ENCODE measurements at places on chromosomes 7 and 10.

DNA sequence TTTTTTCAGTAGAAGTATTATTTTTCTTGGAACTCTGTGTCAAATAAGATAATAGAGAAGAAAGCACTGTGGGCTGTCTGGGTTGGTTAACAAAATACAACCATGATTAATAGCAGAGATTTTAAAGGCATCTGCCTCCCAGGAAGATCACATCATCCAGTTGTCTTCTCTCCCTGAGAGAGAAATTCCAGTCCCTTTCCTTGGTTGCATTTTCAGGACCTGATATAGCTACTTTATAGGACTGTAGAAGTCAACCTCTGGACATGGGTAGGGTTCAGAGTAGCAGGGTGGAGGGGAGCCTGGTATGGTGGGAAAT, 309.9 kb upstream of the IGFBP3 start:
- DNase-seq: no peak

DNA sequence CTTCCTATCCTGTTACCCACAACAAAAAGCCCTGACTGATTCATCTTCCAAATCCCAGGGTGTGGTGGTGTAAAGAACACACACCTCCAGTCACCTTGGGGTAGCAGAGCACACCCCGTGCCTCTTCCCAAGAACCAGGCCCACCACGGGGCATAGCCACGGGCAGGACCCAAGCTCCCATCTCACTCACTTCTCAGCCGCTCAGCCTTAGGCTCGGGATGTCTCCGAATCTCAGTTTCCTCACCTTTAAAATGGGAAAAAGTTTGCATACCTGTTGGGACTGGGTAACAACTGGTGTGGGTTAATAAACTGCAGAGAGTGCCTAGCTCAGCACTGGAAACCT, 139.0 kb downstream of the FGFR2 start:
- no peak for DNase-seq

- no peak for DNase-seq
Observed at GRCh38 chr10:118914629-118915028, 114.9 kb upstream of the NANOS1 start.

GRCh38 chr7:91066627-91067026, 197.6 kb upstream of the FZD1 start:
- no peak for DNase-seq

DNA sequence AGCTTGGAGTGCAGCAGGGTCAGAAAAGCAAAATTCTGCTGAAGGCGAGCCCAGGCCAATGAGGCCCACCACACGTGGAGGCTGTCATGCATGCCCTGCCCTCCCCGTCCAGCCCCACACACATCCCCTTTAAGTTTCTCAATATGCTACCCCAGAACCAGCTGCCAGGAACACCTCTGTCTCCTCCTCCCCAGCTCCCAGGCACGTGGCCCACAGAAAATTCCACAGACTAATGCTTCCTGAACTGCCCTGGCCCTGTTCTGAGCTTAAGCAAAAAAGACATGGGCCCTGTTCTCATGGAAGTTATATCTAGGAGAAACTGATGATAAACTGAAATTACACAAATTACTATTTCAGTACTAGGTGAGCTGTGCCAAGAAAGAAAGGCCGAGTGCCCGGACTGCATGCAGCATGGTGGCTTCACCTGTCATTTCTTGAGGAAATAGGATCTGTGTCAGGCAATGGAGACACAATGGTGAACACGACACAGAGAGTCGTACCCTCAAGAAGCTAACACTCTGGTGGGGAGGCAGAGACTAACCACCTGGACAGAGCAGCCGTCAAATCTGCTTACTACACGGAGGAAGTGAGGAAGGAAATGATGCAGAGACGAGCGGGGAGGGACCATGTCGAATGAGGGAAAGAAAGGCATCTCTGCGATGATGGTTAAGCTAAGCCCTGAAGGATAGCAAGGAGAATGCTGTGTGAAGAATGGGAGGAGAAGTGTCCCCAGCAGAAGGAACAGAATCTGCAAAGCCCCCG, 44.5 kb downstream of the PODXL start:
- DNase-seq: no peak

GRCh38 chr10:96334616-96335526, 23.9 kb downstream of the OPALIN start:
- DNase-seq: no peak

- no peak for DNase-seq
Observed at GRCh38 chr7:28711114-28711513, 247.0 kb downstream of the TRIL start.

GRCh38 chr10:69353977-69354635, 62.6 kb downstream of the TACR2 start:
- no peak for DNase-seq

DNA sequence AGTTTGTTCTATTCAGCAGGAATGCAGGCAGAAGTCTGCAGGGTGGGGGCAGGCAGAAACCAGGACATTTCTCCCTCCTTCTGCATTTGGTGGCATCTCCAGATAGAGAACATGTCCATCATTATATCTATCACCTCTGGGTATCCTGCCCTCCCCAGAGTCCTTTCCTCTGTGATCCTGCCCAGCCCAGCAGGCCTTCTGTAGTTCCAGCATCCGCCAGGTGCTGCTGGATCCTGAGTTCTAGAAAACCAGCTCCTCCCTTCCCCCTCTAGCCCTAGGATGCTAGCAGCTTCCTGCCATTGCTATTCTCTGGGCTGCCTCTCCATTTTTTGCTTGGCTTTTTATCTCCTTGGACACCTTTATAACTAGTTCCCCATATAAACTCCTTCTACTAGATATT, 180.3 kb downstream of the KCNMA1 start:
- no peak for DNase-seq

GRCh38 chr7:12423997-12424745, 20.5 kb upstream of the VWDE start:
- no peak for DNase-seq

- DNase-seq: no peak
Observed at GRCh38 chr10:124205432-124205831, 112.0 kb upstream of the CHST15 start.

GRCh38 chr10:11601670-11602069, 9.8 kb downstream of the USP6NL start:
- DNase-seq: no peak

GRCh38 chr10:33734393-33735155, 400.1 kb upstream of the NRP1 start:
- no peak for DNase-seq

DNA sequence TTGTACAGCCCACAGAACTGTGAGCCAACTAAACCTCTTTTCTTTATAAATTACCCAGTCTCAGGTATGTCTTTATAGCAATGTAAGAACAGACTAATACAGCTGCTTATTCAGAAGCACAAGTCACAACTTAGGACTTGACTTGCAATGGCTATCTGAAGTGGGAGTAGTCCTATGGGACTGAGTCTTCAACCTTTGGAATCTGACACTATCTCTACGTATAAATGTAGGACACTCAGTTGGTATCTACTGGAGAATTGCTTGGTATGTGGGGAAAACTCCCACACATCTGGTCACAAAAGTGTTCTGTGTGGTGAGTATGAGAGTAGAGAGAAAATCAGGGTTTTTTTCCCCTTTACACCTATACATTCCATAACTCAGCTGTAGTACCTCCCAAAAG, 12.3 kb upstream of the PANK1 start:
- DNase-seq: no peak

DNA sequence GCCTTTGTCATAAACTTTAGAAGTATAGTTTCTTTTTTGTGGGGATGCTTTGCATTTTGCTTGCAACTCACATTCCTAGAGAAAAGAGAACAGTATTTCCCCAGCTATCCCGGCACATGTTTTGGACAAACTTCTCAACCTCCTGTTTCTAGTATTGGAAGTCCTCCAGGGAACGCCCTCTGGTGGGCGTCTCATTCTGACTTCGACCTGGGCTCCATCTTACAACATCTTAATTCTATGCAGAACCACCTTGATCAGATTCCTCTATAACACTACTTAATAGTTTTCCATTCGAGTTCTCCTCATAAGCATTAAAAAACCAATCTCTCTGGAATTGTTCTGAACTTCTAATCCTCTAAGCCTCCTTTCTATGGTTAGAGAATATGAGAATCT, 139.5 kb upstream of the FZD8 start:
- no peak for DNase-seq

DNA sequence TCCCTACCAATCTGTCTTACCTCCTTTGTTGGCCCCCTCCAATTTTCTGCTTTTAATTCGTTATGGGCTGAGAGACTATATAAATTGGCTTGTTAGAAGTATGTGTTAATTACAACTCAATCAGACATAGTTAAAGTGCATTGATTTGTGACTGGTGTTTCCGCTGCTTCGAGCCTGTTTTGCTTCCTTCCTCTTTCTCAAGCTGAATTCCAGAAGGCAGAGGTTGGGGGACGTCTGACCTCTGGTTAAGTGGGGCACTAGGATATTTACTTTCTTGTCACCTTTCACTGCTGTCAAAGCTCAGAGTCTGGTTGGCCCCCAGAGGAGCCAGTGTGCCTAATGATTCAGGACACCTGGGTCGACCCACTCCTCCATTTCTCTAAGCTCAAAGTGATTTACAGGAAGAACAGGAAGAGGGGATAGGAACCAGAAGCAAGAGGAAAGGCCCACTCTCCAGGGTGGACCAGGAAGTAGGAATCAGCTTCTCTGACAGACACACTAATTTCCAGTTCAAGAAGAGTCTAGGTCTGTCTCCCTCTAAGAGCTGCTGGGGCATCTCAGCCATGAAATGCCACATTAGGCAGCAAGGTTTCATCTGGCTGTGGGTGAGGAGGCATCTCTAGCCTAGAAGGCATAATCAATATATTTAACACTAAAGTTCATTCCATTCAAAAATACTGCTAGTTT, 397.2 kb upstream of the NPVF start:
- no peak for DNase-seq

- no peak for DNase-seq
Observed at GRCh38 chr10:67990093-67990492, 85.0 kb downstream of the HERC4 start.

GRCh38 chr10:17504547-17505245, 50.3 kb upstream of the ST8SIA6 start:
- no peak for DNase-seq

DNA sequence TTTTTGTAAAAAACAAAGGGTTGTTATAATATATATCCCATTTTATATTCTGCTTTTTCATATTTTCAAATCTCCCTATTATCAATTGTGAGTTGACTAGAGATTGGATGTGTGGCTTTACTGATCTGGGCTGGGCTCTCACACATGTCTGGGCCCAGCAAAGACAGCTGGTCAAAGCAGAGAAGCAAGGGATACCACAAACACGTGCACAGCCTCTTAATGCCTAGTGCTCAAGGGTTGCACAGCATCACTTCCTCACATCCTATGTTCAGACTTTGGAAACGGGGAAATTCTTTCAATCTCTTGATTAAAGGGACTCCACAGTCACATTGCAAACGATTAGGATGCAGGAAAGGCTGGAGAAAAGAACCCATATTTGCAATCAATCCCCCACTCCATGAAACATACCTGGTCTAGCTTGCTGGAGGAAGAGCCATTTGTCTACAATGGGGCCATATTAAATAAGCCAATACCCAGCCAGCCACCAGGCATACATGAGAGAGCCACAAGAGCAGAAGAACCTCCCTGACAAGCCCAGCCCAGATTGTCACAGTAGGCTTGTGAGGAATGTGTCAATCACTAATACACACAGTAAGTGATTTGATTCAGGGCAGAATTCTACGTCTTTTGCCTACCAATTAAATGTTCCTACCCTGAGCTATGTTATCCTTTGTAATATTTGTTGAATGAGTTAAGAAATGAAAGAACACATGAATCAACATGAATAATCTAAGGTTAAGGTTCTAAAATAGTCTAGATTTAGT, 431.2 kb downstream of the TNS3 start:
- DNase-seq: no peak

DNA sequence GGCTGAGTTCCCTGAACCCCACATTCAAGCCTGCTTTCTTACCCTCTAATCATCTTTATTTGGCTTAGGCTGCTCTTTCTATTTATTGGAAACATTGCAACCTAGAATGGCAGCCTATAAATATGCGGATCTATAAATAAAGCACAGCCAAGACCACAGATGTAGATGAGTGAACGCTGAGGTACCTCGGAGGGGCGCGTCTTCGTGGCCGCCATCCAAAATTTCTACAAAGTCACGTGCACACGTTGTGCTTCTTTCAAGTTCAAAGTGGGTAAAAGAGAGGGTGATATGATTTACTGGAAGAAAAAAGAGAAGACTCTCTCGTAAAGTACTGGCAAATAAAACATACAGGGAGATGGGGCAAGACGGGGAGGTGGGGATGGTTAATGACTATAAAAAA, 132.6 kb upstream of the RSU1 start:
- DNase-seq: no peak

DNA sequence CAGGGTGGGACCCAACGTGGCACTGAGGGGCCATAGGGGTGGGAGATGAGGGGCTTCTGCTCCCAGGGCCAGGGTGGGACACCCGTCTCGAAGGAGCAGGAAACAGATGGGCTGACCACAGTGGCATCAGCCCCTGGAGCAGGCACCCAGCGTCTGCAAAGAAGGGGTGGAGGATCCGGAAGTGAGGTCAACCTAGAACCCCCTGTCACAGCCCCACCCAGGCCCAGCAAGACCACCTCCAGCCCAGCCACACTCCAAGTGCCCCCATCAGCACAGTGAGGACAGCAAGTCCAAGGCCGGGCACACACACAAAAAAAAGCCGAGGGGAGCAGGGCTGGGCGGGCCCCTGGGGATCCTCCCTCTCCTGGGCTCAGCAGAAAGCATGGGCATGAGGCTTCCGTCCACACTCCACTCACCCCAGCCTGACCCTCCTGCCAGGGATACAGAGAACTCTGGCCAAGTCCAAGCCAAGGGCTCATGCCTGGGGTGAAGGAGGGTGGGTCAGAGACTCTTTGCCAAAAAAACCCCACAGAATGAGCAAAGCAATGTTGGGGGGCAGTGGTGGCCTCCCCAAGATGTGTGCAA, 111.0 kb downstream of the FOXL3 start:
- DNase-seq: no peak

- no peak for DNase-seq
Observed at GRCh38 chr7:2403718-2404648, 572 bp downstream of the CHST12 start.

DNA sequence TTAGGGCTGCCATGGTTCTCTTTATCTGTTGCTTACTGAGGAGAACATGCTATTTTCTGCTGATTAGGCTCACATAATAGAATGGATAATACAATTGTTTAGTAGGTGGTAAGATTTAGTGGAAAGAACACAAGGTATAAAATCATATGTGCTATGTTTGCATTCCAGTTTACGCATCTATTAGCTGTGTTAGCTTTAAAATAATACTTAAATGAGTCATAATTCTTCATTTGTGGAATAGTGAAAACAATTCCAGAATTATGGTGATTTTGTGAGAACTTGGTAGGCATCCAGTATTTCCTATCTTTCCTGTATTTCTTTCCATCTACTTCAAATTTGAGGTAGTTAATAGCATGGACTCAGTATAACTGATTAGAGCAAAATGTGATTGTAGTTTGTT, 1585.5 kb upstream of the LRRTM3 start:
- DNase-seq: no peak

Measured in NCI-H1417 treated with DMSO at 0.1 percent for 48 hours (cell line).